Esophagus squamous epithelium (tissue), 5 donors: ENCODE measurements at places on chromosomes 3 and 15.

DNA sequence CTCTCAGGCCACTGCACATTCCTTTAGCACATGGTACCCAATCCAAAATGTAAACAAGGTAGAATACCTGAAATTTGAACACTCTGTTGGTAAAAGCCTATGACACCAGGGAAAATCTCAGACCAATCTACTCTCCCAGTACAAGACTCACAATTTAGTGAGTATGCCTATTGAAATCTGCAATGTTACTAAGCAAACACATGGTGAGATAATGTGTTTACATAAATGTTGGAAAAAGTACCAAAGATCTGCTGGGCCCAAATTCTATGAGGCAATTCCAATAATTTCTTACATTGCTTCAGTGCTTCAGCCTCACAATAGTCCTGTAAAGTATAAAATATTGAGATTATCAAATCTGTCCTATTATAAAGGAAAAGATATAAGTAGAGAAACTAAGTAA, 536.1 kb downstream of the PYDC2 start:
- no peak for DNase-seq

GRCh38 chr3:37910671-37911400, 49.2 kb downstream of the CTDSPL start:
- DNase-seq = no peak

- no peak for DNase-seq
These were observed 392.7 kb downstream of the LSAMP start for GRCh38 chr3:116052602-116053001.

- no peak for DNase-seq
These were observed 369.1 kb downstream of the RORA start for GRCh38 chr15:60859996-60860494.

GRCh38 chr3:86249833-86250232, 741.1 kb downstream of the VGLL3 start:
- no peak for DNase-seq

DNA sequence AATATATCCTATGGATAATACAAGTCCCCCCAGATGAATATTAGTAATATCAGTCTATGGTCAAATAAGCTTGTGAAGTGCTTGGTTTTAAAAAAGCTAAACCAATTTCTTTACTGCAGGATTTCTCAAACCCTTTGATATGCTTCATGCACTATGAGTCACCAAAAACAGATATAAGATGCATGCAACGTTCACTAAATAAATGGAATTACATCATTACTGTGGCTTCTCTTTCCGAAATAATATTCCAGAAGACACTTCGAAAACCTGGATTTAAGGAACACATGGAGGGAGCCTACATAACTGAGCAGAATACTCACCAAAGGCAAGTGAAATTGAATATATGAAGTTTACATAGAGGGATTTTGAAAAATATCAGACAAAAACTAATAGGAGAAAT, 126.3 kb upstream of the ABI3BP start:
- no peak for DNase-seq

GRCh38 chr3:190252080-190252479, 70.2 kb downstream of the CLDN1 start:
- no peak for DNase-seq

DNA sequence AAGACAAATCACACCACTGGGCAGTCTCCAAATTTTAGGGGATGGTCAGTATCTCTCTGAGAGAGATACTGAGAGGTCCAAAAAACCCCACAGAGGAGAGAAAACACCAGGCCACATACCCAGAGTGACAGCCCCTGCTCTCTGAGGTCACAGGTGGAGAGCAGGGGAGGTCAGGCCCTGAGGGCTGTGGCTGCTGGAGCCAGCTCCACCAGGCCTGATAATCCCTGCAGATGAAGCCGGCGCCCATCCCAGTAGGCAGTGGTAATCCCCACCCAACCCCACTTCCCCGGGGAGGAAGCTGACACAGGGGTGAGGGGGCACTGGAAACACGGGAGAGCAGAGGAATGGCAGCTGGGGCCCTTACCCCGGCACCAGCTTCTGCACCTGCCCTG, 31.2 kb upstream of the SRP14 start:
- no peak for DNase-seq

DNA sequence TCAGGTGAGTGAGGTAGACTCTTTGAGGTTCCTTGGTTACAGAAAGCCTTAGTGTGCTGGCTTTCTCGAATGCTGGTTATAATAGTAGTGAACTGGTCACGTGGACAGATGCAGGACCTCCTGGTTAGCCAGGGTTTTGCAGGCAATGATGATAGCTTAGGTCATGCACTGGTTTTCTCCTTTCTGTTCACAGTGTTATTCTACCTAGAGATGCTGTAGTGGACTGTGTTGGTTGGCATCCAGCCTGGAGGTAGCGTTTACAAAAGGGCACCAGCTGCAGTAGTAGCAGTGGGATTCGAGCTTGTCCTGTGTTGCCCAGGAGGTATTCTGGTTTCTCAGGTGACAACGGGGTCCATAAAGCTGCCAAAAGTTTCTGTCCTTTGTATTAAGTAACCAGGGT, 27.0 kb downstream of the PCCB start:
- DNase-seq = no peak

DNA sequence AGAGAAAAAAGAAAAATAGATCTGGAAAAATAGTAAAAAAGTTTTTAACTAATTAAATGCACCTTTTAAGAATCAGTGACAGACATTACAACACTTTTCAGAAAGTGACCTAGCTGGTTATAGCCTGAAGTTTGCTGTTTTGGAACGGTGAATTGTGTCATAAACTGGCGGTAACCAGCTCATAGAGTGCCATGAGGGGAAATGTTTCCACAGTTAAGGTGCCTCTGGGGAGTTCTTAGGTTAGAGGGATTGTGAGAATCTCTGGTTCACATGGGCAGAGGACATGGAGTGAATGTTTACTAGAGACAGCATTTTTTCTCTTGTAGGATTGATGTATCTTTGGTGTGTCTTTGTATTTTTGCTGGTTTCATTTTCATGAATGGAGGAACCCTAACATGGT, 2.8 kb downstream of the TBC1D23 start:
- DNase-seq = no peak

GRCh38 chr15:94972314-94972713, 741.0 kb downstream of the MCTP2 start:
- DNase-seq = no peak

DNA sequence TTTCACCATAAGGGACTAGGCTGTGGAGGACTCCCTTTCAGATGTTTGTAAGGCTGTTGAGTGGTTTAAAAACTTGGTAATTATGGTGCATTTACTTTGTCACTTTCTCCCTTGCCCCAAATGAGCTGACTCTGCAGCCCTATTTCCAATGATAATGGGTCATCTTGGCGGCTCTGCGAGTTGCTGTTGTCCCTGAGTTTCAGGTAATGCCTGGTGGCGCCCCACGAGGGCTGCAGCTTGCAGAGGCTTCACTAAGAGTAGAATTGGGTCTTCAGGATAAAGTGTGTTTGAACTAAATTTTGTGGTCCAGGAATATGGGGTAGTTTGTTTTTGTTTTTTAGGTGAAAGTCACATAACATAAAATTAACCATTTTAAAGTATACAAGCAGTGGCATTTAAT, 450.1 kb upstream of the CFAP20DC start:
- DNase-seq = no peak

- no peak for DNase-seq
These were observed 115.1 kb upstream of the IQSEC1 start for GRCh38 chr3:13188181-13188779.

- DNase-seq = no peak
These were observed 37.5 kb downstream of the ZNF710 start for GRCh38 chr15:90038632-90039095.

GRCh38 chr3:57127891-57128518, 37.1 kb downstream of the IL17RD start:
- DNase-seq = no peak
